Left renal cortex interstitium (tissue), 4 donors: ENCODE measurements at places on chromosomes 6 and 20. TPM values are rescaled to one million over a fixed set of nuclear protein-coding genes. Genes with fewer than 3 reads are reported as not detected.

ZSCAN12 gene
- polyA plus RNA-seq, result 12.4 TPM

MICB gene
- 1.2 TPM for polyA plus RNA-seq

TPD52L1 gene
- 116 TPM for polyA plus RNA-seq

GGTLC1 gene
- not detected for polyA plus RNA-seq

IL20RA gene
- 1.4 TPM for polyA plus RNA-seq

SLC35A1 gene
- 53.7 TPM for polyA plus RNA-seq

CAP2 gene
- 13.5 TPM for polyA plus RNA-seq

- no peak for DNase-seq
These were observed 364.7 kb upstream of the DEFB115 start for GRCh38 chr20:30892541-30893345.

GRCh38 chr20:731891-732560, 36.3 kb downstream of the SLC52A3 start:
- DNase-seq, result no peak

DNA sequence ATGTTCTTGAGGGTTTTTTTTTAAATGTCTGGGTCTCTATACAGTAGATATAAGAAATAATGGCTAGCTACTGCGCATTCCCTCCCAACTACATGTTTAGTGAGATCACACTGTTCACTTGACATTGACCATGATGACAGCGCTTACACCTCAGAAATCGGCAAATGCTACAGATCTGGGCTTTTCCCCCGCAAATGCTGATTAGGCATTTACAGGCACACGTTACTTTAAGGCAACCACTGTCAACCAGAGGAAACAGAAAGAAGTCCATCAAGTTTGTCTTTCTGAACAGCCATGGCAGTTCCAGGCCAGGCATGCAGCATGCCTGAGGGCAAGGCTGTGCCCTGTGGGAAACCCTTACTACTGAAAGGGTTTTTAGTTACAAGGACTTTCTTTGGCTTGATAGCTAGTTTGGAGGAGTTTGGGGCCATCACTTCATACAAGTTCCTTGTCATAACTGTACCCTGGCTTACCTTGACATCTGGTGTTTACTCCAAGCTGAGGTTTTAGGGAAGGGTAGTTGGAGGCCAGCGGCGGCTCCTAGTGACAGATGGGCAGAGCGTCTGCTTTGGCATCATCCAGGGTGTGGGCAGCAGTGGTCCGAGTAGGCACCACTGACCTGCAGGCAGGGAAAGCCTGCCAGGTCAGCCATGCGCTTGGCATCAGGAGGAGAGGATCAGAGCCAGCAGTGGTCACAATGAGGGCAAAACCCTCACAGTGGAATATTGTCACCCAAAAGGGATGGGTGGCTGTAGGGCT, 43.0 kb downstream of the CFAP61 start:
- DNase-seq, result no peak

GRCh38 chr6:116497113-116497676, 14.2 kb upstream of the CALHM5 start:
- DNase-seq, result no peak

GRCh38 chr6:22059126-22059525, 237.7 kb downstream of the PRL start:
- no peak for DNase-seq

- DNase-seq, result no peak
These were observed 261.5 kb downstream of the EYA4 start for GRCh38 chr6:133502441-133503335.

DNA sequence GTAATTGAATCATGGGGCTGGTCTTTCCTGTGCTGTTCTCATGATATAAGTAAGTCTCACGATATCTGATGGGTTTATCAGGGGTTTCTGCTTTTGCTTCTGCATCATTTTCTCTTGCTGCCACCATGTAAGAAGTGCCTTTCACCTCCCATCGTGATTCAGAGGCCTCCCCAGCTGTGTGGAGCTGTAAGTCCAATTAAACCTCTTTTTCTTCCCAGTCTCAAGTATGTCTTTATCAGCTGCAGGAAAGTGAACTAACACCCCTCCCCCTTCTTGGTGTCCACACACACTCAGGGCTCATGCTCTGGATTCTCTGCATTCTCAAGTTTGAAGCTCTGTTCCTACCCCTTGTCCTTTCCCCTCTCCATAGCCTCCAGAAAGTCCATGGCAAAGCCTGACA, 107.1 kb downstream of the THBS2 start:
- DNase-seq, result no peak

- no peak for DNase-seq
These were observed 28.7 kb downstream of the LAMA4 start for GRCh38 chr6:112225691-112226090.

GRCh38 chr6:92043777-92044176, 1375.6 kb downstream of the EPHA7 start:
- DNase-seq, result no peak

GRCh38 chr6:112338166-112338709, 8.9 kb upstream of the RFPL4B start:
- no peak for DNase-seq

- DNase-seq, result no peak
These were observed 8.5 kb upstream of the PACSIN1 start for GRCh38 chr6:34457382-34457741.

GRCh38 chr6:43695215-43695966, 7.8 kb upstream of the MRPS18A start:
- no peak for DNase-seq

GRCh38 chr6:32982702-32983492, 14.5 kb downstream of the BRD2 start:
- no peak for DNase-seq

GRCh38 chr6:102623201-102623600, 1229.7 kb downstream of the GRIK2 start:
- DNase-seq, result no peak

GRCh38 chr6:48116699-48117645, 6.0 kb upstream of the PTCHD4 start:
- DNase-seq, result no peak

GRCh38 chr6:128860782-128861181, 22.2 kb upstream of the LAMA2 start:
- DNase-seq, result no peak

GRCh38 chr20:11912013-11912658, 5.6 kb upstream of the BTBD3 start:
- DNase-seq, result no peak

- no peak for DNase-seq
These were observed 894.7 kb downstream of the C6orf118 start for GRCh38 chr6:164414695-164415094.

- DNase-seq, result no peak
These were observed 8.3 kb downstream of the IFNGR1 start for GRCh38 chr6:137210903-137211302.

GRCh38 chr6:15502446-15503345, 160.1 kb downstream of the DTNBP1 start:
- no peak for DNase-seq
